Glomerular endothelial cell (primary cell): ENCODE measurements at places on chromosomes 1 and 21. TPM values are rescaled to one million over a fixed set of nuclear protein-coding genes. Genes with fewer than 3 reads are reported as not detected.

The RNU1-2 gene
- under 0.01 TPM in 2 replicates for total RNA-seq

- no peak for DNase-seq
These were observed 64.6 kb downstream of the RUNX1 start for GRCh38 chr21:34984356-34985058.

- no peak for DNase-seq
These were observed 19.3 kb downstream of the C1orf52 start for GRCh38 chr1:85240174-85240601.

- DNase-seq = no peak
These were observed 8.0 kb upstream of the THEMIS2 start for GRCh38 chr1:27864264-27864895.

- no peak for DNase-seq
These were observed 187.7 kb upstream of the EDN2 start for GRCh38 chr1:41672173-41672572.

DNA sequence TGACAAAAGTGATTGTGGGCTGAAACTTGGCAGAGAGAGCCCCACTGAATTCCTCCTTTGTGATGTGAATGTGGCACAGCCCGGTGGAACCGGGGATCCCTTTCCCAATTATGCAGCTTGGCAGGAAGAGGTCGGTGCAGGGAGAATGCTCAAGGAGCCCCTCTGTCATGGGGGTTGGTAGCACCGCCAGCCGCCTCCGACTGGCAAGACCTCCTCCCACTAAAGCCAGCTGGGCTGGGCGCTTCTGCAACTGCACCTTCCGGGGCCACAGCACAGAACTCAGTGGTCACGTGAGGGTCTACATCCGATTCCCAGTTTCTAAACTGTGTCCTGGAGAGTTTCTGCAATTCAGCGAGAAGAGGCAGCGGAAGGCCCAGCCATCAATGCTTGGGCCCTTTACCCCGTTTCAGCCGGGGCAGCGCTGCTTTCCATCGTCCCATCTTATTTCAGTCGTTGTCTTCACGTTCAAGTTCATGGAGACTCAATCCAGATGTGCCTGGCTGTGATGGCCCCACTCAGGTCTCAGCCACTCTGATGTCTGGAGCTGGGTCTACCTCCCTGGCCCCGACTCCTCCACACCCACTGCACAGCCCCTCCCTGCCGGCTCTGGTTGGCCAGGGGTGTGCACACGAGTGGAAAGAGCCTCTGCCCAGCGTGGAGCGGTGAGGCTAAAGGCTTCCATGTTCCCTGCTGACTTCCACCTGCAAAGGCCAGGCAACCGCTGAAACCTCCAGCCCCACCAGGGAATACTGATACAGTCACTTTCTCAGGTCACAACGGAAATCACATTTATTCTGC lies 39.8 kb upstream of the FHAD1 start:
- no peak for DNase-seq

- DNase-seq = no peak
These were observed 119.1 kb upstream of the GALNT2 start for GRCh38 chr1:229947968-229948367.

The G0S2 gene
- total RNA-seq = 1.7 and 6.4 TPM in 2 replicates

GRCh38 chr1:177067752-177068410 lies 96.6 kb downstream of the ASTN1 start:
- DNase-seq = no peak

The HJV gene
- not detected in 2 replicates for total RNA-seq

The S100A14 gene
- total RNA-seq = not detected in 2 replicates

The OR10J1 gene
- total RNA-seq = not detected in 2 replicates

GRCh38 chr1:17053086-17053684 lies 647 bp downstream of the SDHB start:
- DNase-seq = no peak

DNA sequence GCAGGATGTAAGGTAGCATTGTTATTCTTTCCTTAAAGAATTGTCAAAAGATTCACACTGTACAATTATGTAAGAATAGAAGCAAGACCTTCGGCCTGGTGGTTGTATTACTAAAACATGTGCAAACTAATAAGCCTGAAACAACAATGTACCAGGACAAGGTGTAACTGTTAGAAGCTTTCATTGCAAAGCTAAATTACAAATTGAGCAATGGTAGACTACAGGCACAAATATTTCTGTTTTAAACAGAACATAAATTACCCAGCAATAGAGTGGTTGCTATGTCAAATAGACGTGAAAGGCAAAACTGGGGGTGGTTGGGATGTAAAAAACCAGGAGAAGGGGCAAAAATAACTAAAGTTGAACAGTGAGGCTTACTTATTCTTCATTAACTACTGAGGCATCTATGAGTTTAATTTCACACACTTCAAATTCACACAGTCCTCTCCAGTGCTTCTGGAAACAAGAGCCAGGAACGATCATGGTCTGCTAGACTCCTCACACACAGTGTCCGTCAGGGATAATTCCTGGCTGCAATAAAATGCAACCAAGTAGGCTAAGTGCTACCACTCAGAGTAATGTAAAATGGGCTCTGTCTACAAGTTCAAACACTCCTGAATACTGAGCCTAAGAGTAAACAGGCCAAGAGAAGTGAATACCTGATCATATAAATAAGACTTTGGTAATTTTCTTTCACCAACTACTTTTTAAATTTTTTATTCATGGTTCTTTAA lies 39.3 kb upstream of the C1orf198 start:
- DNase-seq = no peak

- peak; percentile 82 for DNase-seq
These were observed at the start of gene ZNF697 for GRCh38 chr1:119647734-119648619. Gene ZNF697 (minus strand): TSS chr1:119648266. CDS start chr1:119626100, 22,166 bp downstream.

The GABRD gene
- not detected in 2 replicates for total RNA-seq

DNA sequence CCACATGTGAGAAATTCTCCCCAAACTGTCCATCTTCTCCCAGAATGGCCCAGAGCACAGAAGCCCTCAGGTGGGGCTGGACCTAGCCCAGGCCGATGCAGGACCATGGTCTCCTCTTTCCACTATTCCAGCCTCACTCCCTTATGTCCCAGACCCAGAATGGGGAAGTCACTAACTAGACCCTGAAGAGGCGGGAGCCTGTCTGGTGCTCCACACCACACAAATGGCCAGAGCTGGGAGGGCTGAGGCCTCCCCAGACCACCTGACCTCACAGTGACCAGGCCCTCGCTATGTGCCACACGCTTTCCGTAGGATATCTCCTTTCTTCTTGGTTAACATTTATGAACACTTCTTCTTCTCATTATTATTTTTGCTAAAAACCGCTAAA lies 54.9 kb upstream of the EDN2 start:
- no peak for DNase-seq

The SPRR2A gene
- total RNA-seq = not detected in 2 replicates

GRCh38 chr1:233647073-233647472 lies 33.2 kb downstream of the KCNK1 start:
- no peak for DNase-seq

DNA sequence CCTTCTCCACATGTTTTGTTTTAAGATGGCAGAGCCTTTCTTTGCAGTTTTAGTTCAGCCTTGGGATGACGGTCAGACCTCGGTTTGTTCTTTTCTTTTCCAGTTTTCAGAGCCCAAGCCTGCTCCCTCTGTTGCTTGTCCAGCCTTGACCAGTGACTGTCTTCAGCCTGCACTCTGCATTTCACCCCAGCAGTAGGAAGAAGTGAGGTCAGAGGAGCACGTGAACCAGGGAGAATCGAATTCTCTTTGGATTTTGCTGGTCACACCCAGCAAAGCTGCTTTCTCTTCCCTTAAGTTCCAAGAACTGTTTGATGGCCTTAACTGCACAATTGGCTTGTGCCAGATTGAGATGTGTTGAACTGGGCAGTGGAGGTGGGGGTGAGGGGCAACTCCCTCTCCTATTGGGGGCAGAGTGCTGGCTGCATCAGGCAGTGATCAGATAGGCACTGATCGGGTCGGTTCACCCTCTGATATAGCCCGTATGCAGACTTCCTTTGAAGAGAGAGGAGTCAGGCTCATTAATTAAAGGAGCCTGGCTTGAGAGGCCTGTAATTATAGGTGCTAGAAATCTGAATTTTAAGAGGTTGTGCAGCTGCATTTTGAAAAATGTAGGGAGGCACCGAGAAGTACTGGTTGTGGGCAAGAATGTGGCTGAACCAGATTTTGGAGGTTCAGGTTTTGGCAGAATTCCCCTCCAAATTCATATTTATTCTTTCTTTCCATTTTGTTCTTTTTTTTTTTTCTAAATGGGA lies 42.4 kb downstream of the PEX14 start:
- DNase-seq = no peak

The EDN2 gene
- 0.53 and 0.63 TPM in 2 replicates for total RNA-seq

The PLA2G4A gene
- total RNA-seq = 2.0 and 2.5 TPM in 2 replicates

The IRF6 gene
- 0.82 and 1.8 TPM in 2 replicates for total RNA-seq

GRCh38 chr1:23366146-23366545 lies 3.5 kb downstream of the ZNF436 start:
- no peak for DNase-seq

- peak; percentile 58 for DNase-seq
These were observed 345.0 kb downstream of the DISC1 start for GRCh38 chr1:231971397-231972110.

GRCh38 chr1:23019863-23020625 lies 776 bp downstream of the KDM1A start:
- DNase-seq = peak; percentile 16

- no peak for DNase-seq
These were observed 738 bp downstream of the GNPAT start for GRCh38 chr1:231241750-231242149.

GRCh38 chr1:46333300-46334029 lies 7.1 kb upstream of the NSUN4 start:
- DNase-seq = no peak

DNA sequence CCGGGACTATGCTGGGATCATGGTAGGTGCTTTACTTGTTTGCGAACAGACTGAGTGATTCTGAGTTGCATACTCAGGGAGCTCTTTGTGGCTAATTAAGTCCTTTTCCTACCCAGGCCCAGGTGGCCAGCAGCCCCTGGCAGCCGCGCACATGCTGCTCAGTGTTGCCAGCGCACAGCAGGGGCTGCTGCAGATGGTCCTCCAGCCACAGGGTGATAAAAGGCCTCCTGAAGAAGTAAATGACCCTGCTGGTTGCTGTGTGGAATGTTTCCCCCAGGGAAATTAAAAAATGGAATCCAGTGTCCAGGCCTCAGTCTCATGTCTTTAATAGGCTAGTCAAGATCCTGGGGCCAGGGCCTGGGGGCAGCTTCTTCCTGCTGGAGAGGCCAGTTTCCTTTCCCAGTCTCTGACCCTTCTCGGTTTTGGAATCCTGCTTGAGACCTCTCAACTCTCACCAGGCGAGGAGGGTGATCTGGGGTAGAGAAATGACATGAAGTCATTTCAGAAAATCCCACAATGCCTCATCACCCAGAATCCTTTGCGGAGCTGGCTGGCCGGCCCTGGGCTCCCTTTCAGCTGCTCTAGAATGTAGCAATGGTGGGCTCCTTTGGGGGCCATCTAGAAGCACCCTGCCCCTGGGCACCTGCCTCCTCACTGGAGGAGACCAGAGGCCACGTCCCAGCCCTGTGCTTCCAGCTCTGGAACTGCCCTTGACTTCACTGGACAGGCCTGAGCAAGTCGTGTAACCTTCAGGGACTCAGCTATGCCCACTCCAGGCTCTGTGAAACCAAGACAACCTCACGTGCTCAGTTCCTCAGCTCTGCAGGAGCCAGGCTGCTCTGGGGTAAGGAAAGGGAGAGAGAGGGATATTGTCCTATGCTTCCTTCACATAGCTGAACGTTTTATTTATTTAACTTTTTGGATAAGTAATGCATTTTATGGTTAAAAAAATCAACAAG lies 131.4 kb downstream of the MRPS6 start:
- no peak for DNase-seq

DNA sequence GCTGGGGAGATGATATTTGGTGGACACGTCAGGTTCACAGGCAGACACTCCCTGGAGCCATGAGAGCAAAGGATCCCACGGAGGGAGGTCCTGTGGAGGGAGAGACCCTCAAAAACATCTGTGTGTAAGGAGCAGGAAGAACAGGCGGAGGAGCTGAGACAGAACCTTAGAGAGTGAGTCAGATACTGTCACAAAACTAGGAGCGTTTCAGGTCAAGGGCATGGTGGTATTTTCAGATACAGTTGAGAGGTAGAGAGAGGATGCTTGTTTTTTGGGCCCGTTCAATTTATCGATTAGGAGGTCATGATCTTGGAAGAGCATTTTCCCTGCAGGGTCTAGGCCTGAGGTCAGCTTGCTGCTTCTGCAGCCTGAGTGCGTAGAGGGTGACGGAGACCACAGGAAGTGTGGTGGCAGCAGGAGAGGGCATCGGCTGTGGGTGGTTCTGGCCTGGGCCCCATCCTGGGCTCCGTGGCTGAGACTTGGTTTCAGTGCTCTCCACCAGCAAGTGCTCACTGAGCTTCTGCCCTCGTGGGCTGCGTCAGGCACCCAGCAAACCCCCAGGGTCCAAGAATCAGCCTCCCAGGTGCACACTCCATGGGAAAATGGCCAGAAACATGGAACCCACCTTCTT lies 39.9 kb downstream of the SPSB1 start:
- no peak for DNase-seq

The CRP gene
- not detected in 2 replicates for total RNA-seq

GRCh38 chr1:26697431-26697977 lies 1.7 kb downstream of the ARID1A start:
- no peak for DNase-seq

- DNase-seq = no peak
These were observed 47.1 kb downstream of the PHACTR4 start for GRCh38 chr1:28416509-28417194.

DNA sequence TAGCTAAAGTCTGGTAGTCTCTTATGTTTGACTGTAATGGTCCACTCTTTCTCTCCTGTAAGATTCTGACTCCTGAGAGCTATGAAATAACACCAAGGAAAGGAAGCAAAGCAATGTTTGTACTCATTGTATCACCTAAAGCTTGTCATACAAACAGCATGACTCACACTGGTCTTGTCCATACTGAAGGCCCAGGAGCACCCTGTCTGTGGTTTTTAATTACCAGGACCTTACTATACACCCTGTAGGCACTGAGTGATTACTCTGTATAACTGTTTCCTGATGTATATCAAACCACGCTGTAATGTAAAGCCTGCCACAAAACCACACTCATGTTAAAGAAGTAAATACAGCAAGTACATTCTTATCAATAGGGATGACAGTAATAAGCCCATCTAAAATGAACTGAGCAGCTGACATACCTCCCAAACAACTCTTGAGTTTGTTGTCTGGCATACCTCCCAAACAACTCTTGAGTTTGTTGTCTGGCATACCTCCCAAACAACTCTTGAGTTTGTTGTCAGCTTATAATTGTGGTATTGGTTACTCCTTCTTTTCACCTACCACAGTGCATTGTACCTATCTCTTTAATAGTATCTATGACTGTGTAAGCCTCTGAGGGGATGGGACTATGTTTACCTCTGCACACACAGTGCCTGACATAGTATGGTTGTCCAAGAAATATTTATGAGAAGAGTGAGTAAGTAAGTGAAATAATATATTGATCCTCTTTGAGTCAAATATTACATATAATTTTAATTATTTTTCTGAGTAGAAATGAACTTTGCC lies 11.6 kb upstream of the TNFSF18 start:
- DNase-seq = no peak

GRCh38 chr1:93749894-93750301 lies 68.3 kb upstream of the BCAR3 start:
- no peak for DNase-seq

DNA sequence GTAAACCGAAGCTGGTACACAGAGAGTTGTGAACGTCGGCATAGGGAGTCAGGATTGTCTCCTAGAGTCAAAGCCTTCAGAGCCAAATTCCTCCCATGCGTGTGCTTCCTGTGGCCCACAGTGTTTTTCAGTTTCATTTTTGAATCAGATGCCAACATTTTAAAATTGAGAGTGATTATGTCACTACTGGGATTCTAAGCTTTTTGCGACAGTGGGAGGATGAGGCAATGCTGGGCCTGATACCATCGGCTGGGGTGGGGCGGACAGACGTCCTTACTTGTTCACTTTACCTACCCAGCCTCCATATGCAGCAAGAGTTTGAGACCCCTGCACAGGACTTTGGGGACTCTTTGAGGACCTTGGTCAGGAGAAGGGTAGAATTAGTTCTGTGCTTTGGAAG lies 1.3 kb upstream of the KLHDC7A start:
- DNase-seq = no peak
